ENCODE measurements at places on chromosomes 7 and 10.

DNA sequence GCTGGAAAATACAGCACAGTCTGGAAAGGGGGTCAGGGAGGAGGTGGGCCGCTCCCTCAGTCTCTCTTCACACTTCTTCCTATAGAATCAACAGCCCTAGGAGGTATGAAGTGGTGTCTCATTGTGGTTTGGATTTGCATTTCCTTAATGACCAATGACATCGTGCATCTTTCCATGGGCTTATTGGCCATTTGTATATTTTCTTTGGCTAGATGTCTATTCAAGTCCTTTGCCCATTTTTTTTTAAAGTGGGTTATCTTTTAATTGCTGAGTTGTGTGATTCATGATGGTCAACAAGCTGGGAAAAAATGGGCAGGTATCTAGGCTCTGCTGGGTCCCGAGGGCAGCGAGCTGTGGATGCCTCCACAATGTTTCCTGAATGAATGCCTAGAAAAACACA lies 29.1 kb downstream of the TMEM130 start:
- DNase-seq: no peak

GRCh38 chr7:107690611-107691010 lies 30.0 kb downstream of the SLC26A4 start:
- DNase-seq: no peak

DNA sequence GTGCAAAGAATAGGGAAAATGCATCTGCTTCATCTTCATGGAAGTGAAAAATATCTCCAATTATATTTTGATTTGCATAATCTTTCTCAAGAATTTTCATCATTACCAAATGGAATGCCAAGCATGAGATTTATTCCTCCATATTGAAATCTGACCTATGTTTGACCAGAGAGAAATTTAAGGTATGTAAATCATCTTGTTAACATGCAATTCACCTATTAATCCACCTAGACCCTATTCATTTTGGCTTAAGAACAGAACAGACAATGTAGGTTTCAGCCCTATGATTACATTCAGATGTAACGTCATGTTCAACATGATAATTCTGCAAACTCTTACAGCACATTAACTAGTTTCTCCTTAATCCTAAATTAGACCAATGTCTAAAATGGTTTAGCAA lies 30.8 kb upstream of the TMEM140 start:
- no peak for DNase-seq

GRCh38 chr10:49207113-49207512 lies 18.9 kb upstream of the TMEM273 start:
- no peak for DNase-seq

DNA sequence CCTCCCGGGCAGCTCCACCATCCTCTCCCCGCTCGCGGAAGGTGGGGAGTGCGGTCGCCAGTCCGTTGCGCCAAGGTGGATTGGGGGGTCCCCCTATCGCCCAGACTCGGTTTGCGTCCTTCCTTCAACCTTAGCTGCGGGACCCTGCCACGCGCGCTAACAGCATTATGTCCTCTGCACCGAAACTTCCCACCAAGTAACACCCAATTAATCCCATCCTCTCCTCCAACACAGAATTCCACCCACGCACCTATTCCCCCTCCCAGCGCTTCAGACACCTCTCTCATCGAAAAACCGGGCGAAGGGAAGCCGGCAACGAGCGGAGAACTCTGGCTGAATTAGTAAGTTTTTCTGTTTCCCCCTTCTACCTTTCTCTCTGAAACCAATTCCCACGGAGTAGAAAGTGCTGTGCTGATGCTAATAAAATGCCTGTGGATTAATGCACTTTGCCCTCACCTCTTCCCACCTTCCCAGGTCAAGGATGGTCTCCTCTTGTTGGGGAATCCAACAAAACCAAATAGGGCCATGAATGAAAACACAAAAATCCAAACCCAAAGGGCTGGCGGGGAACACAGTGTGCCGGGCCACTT lies 947 bp downstream of the HOXA3 start:
- DNase-seq: peak; percentile 42

- DNase-seq: no peak
These were observed 122.7 kb upstream of the TMEM72 start for GRCh38 chr10:44788147-44789129.

DNA sequence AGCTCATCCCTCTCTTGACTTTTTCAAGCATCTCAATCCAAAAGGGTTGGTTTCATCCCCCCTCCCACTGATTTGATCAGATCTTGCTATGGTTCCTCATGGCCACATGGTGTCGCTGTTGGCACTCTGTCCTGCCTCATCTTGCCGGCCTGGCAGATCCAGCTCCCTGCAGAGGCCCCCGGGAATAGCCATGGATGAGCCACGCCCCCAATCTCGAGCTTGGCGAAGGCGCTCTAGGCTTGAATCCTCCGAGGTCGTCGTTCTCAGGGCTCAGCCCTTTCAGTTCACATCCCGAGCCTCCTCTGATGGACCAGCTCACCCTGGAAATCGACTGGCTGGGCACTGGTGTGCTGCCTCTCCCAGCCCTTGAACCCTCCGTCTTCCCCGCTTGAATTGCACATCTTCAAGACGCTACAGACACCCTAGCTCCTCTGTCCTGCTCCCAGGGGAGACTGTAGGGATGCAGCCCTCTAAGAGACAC lies 628.7 kb downstream of the TYW1 start:
- DNase-seq: peak; percentile 26

GRCh38 chr7:50393076-50393475 lies 57.1 kb downstream of the FIGNL1 start:
- DNase-seq: no peak

DNA sequence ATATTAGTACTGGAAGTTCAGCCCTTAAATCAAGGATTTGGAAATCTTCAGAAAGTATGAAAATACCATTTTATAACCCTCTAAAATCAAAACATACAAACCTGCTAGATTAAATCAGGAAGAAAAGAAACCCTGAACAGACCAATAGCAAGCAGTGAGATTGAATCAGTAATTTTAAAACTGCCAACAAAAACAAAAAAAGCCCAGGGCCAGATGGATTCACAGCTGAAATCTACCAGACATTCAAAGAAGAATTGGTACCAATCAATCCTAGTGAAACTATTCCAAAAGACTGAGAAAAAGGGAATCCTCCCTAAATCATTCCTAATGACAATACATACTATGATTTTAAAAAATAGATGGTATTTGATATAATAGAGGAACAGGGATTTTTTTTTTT lies 70.1 kb downstream of the MCU start:
- DNase-seq: no peak

DNA sequence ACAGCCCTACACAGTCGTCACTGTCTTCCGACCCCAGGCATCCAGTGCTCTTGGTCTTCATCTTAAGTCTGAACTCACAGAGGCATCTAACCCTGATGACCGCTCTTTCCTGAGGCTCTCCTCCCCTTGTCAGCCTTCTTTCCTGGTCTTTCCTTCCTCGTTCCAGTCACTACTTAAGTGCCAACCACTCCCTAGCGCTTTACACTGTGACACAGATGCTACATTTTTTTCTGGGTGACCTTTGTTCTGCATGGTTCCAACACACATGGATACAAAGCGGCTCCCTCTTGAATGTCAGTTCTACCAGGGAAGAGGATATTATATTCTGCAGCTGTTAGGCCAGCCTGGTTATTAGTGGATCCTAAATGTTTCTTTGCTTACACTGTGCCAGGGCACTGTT lies 12.7 kb downstream of the YWHAG start:
- no peak for DNase-seq

- no peak for DNase-seq
These were observed at the start of gene C10orf105 for GRCh38 chr10:71719464-71720201. Gene C10orf105 (minus strand): TSS chr10:71719778. CDS start chr10:71716337, 3,441 bp downstream.

DNA sequence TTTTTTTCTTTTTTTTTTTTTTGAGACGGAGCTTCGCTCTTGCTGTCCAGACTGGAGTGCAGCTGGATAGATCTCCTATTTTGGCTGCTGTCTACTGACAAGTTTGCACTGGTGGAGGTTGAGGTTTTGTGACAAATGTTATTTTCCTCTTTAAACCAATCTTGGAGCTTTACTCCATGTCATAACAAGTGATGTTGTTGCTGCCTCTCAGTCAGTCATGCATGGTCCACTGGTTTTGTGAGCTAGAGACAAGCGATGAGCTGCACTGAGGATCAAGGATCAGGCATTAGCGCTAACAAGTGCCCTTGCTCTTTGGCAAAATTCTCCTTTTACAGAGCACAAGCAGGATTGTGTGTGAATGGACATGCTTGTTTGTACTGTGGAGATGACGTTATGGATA lies 805 bp upstream of the WDFY4 start:
- no peak for DNase-seq

DNA sequence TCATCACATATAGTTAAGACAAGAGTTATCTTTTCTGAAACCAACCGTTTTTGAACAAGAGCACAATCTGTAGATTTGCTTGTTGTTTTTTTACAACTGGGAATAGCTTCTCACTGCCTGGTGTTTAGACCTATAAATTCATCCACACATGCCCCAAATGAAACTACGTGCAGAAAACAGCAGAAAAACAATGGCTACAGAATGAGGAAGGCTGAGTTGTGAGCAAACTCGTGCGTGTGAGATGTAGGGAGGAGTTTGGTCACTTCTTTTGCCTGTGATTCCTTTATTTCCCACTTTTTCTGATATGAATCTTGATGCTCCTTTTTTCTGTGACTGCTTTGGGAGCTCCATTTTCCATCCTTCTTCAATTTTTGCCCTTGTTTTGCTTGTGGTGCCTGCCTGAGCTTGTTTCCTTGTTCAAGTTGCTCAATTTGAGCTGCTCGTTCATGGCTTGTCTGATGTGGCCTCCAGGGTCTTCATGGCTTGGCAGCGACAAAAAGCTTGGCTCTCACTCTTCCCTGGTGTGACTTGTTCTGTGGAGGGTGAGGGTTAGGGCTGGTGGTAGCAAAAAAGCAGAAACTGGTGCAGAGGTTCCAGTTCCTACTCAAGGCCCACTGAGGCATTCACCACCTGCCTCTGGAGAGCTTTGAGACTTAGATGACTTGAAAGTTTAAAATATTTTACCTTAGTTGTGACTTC lies 76.9 kb downstream of the ZNF365 start:
- no peak for DNase-seq

DNA sequence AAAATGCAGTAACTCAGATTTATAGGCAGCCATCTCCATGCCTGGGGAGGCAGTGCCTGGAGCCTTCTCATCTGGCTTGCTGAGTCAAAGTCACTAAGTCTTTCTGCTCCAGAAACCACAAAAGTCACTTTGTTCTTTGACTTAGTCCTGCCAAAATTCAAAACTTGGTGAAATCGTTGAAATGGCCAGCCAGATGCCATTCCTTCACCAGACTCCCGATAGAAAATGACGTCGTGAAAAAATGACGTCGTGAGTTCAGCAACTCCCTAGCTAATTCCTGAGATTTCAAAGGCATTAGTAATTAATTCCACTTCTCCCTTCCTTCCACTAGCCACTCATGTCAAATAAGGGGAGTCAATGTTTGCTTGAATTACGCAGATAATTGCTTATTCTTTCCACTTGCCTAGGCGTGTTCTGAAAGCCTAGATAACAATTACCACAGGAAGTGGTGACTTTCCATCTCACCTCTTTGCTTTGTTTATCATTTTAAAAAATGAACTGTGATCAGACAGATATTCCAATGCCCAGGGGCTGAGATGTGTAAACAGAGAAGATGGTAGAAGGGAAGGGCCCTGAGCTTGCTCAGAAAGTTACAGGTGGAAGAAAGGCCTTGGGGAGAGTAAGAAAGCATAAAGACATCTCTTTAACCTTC lies 48.5 kb upstream of the OSBPL3 start:
- DNase-seq: peak; percentile 92

DNA sequence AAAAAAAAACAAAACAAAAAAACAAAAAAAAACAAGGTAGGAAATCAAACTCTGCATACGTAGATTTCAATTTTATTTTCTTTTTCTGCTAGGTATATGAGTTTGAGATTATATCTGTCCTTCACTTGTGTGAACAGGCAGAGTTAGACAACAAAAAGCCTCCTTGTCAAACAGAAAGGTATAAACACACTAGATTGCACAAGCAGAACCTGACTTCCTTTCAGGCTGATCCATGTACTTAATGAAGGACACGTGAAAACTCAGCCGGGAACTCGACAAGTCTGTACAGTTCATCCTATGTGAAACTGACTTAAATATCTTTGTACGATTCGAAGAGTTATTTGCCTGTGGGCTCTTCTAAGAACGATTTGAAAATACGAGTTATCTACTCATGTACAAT lies 254.1 kb downstream of the ARL4A start:
- DNase-seq: no peak

GRCh38 chr7:135285547-135286233 lies 52.1 kb downstream of the STRA8 start:
- DNase-seq: no peak

GRCh38 chr10:21138769-21139340 lies 241.7 kb upstream of the NEBL start:
- no peak for DNase-seq

- DNase-seq: no peak
These were observed 144.8 kb downstream of the ZNF248 start for GRCh38 chr10:37712489-37713131.

GRCh38 chr7:117424090-117424829 lies 3.0 kb downstream of the ASZ1 start:
- no peak for DNase-seq

GRCh38 chr10:132571650-132572544 lies 34.3 kb downstream of the INPP5A start:
- DNase-seq: peak; percentile 89

DNA sequence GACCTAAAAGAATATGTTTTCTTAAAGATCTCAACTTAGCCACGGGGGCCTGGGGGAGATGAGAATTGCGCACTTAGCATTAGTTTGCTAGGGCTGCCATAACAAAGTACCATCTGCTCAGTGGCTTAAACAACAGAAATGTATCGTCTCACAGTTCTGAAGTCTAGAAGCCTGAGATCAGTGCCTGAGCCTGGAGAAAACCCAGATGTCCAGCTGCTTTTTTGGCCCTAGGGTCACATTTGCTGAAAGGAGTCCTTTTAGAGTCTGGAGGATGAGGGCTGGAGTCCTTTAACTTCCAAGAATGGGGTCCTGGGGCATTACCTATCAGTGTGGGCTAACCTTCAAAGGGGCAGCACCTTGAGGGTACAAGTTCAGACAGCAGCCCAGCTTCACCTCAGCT lies 48.2 kb downstream of the SMURF1 start:
- DNase-seq: no peak

GRCh38 chr7:8125680-8126444 lies 136.1 kb downstream of the ICA1 start:
- DNase-seq: no peak

DNA sequence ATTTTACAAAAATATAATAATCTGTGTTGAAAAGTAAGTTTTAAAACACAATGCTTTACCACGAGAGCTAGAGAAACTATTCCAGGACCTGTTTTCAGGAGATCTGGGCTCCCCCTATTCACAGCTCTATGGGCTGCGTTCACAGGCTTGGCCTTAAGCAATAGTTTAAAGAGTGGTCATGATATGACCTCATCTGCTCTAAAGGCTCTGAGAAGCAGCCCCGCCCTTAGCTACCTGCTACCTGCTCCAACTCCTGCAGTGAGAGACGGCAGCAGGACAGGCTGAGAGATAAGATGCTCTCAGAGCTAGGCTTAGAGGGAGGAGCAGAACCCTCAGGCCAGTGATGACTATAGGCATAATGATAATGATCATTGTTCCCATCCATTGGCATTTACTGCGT lies 12.6 kb downstream of the ALOX5 start:
- no peak for DNase-seq

DNA sequence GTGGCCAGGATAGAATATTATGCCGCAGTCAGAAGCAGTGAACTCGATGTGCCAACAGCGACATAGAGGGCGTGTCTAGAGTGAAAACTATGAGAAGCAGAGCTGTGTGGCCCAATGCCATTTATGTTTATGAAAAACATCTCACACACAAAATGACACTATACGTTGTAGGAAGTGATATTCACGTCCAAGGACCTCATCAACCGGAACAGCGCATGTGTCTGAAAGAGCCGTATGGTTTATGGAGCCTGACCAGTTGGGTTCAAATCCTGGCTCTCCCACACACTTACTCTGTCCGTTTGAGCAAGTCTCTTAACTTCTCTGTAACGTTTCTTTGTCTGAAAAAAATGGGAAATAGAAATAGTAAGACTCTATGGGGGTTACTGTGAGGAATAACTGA lies 20.5 kb downstream of the TAS2R40 start:
- no peak for DNase-seq

Measured in ELR (cell line).